Stimulated activated CD8-positive, alpha-beta memory T cell treated with anti-CD3 and anti-CD28 coated beads, Interleukin-7, amount 100 ng/mL, for 1 hour (primary cell): ENCODE measurements at places on chromosomes 12 and 14.
A peak's percentile ranks its signal among the peaks of the same experiment; 100 is the strongest.

DNA sequence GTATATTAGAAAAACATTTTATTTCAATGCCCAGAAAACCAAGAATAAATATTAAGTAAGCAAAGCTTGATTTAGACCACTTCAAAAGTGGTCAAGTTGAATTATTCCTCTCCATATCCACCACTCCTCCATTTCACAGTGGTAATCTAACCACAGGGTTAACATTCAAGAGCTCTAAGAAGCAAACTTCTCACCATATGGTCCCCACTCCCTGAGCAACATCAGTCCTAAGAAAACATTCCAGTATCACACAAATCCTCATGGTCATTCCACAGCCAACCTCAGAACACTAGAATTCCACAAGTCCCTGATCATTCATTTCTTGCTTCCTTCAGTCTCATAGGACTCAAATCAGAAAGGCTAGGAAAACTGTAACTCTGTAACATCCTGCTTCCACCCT lies 47.9 kb downstream of the ST8SIA1 start:
- DNase-seq, result no peak

GRCh38 chr14:103016071-103016470 lies 41.3 kb downstream of the CDC42BPB start:
- no peak for DNase-seq

DNA sequence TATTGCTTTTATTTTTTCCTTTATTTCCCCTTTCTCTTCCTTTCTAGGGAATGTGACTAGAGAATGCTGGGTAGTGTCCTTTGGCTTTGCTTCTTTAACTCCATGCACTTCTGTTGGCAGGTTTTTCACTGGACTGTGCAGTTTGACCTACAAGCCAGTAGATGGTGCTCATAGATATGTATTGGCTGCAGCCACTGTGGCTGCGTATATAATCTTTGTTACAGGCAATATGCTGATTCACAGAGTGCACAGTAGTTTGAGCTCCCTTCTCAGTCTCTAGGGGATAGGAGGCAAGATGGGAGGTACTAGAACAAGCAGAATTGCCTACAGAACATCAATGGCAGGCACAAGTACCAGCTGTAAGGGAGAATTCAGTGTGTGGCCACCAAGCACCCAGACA lies 503.5 kb downstream of the LRFN5 start:
- DNase-seq, result no peak

DNA sequence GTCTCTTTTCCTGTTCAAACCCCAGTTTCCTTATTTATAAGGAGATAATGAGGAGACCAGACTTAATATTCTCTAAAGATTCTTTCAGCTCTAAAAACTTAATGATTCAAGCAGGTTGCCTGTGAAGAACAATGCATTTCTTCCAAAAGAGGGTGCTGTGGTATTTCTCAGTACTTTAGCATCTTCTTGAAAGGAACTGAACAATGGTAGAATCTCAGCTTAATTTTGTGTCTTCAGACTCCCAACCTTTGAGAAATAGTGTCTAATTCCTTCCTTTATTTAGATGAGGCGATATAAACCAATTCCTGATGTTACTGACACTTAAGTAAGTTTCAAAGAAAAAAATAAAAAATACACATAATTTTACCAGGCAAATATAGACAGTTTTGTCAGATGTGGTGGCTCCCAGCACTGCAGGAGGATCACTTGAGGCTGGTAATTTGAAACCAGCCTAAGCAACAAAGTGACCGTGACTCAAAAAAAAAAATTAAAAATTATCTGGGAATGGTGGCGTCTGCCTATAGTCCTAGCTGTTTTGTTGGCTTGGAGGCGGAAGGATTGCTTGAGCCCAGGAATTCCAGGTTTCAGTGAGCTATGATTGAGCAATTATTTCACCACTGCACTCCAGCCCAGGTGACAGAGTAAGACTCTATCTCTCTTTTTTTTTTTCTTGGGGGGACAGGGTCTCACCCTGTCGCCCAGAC lies 76.9 kb upstream of the PSMA6 start:
- DNase-seq, result no peak

GRCh38 chr12:109110988-109111495 lies 5.3 kb upstream of the ACACB start:
- DNase-seq, result no peak

DNA sequence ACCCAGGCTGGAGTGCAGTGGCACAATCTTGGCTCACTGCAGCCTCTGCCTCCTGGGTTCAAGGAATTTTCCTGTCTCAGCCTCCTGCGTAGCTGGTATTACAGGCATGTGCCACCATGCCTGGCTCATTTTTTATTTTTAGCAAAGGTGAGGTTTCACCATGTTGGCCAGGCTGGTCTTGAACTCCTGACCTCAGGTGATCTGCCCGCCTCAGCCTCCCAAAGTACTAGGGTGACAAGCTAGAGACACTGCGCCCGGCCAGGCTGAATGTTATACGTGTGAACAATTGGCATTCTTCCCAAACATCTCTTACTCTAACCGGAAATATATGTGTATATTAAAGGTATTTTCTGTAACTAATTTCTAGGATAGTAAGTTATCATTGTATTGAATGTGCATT lies 13.2 kb upstream of the LIMA1 start:
- DNase-seq, result no peak

- DNase-seq, result no peak
Measured at GRCh38 chr12:19186722-19187661, 57.5 kb downstream of the PLEKHA5 start.

- no peak for DNase-seq
Measured at GRCh38 chr12:104290855-104291254, 12.7 kb upstream of the EID3 start.

DNA sequence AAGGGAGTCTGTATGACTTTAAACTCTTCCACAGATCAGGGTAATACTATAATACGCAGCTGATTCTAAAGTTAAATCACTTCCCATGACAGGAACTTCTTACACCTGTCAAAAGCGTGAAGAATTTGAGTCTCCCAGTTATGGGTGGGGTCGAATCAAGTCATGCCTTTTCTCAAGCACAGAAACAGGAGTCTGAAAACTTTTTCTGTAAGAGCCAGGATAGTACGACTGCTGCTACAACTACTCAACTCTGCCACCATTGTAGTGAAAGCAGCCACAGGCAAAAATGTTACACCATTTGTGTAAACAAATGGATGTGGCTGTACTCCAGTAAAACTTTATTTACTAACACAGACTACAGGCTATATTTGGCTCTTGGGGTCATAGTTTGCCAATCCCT lies 90.3 kb downstream of the DUSP6 start:
- no peak for DNase-seq

DNA sequence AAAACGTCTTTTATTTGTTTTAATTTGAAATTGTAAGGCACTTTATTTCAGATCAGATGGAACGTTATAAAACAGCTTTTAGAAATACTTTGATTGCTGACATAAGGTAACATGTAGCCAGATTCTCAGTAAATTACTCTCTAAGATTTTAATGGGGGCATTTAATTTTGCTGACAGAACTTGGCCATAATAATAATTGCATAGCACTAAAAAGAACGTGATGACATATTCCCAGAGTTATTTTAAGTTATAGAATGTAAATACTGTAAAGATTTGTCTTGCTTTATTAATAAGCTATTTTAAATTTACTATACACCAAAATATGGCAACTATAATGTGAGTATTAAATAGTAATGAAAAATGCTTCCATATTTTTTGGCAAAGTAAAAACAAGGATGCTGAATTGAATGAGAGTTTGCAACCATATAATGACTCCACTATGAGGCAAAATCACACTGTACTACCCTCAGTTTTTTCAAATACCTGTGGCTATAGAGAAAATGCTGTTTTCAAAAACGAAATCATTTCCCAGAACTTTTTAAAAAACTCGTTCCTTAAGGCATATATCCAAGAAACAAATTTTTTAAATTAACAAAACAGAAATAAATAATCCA lies 876 bp downstream of the LUM start:
- no peak for DNase-seq

DNA sequence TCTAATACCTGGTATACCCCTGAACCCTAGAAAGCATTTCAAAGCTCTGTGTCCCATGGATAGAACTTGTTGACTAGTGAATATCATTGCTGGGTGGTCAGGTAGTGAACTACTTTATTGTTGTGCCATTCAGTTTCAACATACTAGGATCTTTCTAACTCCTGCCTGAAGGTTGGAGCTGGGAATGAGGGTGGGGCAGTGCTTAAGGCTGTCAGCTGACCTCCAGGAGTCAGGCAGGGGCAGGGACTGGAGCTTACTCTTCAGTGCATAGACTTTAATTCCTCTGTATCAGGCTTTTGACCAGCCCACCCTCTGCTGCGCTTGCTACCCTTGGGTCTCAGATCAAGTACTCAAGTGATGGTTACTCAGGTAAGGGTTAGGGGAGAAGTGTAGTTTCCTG lies 102.6 kb upstream of the RFX4 start:
- no peak for DNase-seq

DNA sequence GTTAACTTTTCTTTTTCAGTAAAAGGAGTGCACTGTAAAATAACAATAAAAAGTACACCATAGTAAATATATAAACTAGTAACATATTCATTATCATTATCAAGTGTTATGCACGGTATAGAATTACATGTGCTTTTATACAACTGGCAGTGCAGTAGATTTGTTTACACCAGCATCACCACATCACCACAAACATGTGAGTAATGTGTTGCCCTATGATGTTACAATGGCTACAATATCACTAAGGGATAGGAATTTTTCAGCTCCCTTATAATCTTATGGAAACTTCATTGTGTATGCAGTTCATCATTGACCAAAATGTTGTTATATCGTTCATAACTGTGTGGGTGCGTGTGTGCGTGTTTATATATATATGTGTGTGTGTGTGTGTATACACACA lies 23.5 kb upstream of the NEDD1 start:
- DNase-seq, result no peak

DNA sequence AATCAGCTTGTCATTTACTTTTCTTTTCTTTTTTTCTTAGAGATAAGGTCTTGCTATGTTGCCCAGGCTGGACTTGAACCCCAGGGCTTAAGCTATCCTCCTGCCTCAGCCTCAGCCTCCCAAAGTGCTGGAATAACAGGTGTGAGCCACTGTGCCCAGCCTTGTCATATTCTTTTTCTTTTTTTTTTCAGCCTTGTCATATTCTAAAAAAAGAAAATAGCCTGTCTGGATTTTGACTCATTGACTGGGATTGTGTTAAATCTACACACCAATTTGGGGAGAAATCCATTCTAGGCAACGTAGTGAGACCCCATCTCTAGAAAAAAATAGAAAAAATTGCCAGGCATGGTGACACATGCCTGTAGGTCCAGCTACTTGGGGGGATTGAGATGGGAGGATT lies 24.1 kb downstream of the ATP5MC2 start:
- DNase-seq, result no peak

GRCh38 chr12:118288174-118288573 lies 84.5 kb downstream of the TAOK3 start:
- DNase-seq, result no peak

- no peak for DNase-seq
Measured at GRCh38 chr12:75964150-75964549, 67.4 kb downstream of the PHLDA1 start.

DNA sequence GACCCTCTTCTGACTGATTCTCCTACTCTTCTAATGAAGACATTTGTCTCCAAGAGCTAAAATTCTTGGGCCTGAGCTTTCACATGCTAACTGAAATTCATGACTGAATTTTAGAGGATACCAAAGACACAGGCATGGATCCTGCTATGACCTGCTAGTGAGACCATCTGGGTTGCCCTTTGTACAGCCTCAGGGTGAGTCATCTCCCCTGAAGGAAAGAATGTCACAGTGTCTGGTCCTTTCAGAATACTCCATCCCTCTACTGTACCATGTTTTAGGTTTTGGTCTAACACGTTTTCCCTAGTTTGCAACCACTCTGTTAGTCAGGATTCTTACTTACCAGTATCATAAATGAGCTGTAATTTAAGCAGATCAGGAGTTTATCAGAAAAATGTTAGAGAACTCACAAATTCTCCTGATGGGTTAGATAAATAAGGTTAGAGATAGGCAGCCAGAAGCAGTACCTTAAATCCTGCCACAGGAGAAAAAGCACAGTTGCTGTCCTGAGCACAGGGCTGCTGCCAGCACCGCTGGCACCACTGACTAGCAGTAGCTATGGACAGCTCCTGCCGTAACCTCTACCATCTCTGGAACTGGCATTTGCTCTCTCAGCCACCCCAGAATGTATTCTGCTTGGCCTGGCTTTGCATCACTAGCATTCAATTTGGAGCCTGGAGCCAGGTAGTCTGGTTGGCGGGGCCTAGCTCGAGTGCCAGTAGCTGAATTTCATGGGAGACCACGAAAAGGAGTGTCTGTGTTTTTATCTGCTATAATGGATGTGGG lies 127.6 kb downstream of the ANO6 start:
- DNase-seq, result no peak

GRCh38 chr14:54901380-54902142 lies 1.1 kb downstream of the GCH1 start:
- no peak for DNase-seq

- no peak for DNase-seq
Measured at GRCh38 chr12:87782838-87783237, 246.4 kb downstream of the C12orf50 start.

GRCh38 chr14:77707355-77707723 lies 484 bp downstream of the ALKBH1 start:
- no peak for DNase-seq

GRCh38 chr12:85923767-85924331 lies 49.8 kb downstream of the NTS start:
- DNase-seq, result no peak

- DNase-seq, result no peak
Measured at GRCh38 chr12:40225984-40226602, 1.3 kb downstream of the LRRK2 start.

DNA sequence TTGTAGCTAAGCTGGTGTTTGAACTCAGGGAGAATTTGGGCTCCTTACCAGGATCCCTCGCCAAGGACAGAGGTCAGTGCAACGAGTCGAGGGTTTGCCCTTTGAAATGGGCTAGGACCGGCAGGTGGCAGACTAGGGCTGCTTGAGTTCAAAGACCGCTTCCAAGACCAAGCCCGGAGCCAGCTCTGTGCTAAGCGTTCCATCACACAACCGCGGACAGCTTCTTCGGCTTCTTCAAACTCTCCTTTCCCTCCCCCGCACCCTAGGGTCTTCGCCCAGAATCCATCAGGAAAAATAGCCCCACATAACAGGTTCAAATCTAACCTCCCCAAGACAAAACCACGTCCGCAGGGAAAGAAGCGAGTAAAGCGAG lies 705 bp upstream of the FLVCR2 start:
- DNase-seq, result peak; percentile 40

DNA sequence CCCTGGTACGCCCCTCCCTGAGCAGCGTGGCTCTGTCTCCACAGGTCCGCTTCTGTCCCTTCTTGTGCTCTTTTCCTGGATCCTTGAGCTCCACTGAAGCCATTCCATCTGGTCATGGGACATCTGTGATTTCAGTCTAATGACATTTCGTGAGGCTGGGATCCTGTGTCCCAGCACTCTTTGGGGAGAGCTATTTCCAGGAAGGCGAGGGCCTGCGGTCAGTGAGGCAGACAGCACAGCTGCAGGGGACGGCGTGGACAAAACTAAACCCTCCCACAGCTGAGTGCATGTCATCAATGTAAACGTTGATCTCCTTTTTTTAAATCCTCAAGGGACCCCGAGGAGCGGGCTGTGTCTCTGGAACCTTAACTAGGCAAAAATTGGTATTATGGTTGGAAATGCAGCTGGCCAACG lies 127.7 kb downstream of the DACT1 start:
- no peak for DNase-seq
